ENCODE measurements at places on chromosomes 13 and 19.

GRCh38 chr19:10736916-10737551 lies 19.2 kb downstream of the DNM2 start:
- H3K36me3 ChIP-seq = peaks cover 46% of the 10 kb centered on the region
- no peak overlapping the region for H3K27ac ChIP-seq
- H3K27me3 ChIP-seq = no peaks in the 10 kb centered on the region
- peaks cover 24% of the 10 kb centered on the region for H3K4me1 ChIP-seq

DNA sequence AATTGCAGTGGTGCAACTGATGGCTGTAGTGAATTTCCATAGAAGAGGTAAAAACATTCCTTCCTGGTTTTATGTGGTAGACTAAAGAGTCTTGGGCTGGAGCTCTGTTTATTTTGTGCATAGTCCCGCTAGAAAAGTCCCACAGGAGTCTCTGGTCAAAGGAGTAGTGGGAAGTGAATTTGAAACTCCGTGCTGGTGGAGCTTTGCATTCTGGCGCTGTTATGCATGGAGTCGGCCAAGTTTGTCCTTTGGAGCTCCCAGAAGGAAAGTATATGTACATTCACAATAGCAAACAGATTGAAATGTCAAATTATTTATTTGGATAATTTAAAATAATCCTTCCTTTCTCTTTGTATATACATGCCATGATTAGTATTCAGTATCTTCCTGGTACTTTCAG lies 296.5 kb downstream of the LMO7 start:
- no peak for DNase-seq
- H3K27ac ChIP-seq = no peak overlapping the region
- H3K4me1 ChIP-seq = no peaks in the 10 kb centered on the region
- H3K4me3 ChIP-seq = no peak overlapping the region
- H3K27me3 ChIP-seq = no peaks in the 10 kb centered on the region
- no peaks in the 10 kb centered on the region for H3K36me3 ChIP-seq

GRCh38 chr19:33239223-33239975 lies 13.7 kb upstream of the SLC7A10 start:
- H3K36me3 ChIP-seq = no peaks in the 10 kb centered on the region
- H3K27ac ChIP-seq = no peak overlapping the region
- H3K4me3 ChIP-seq = no peak overlapping the region
- peaks cover 2% of the 10 kb centered on the region for H3K4me1 ChIP-seq
- DNase-seq = no peak
- H3K27me3 ChIP-seq = peaks cover 2% of the 10 kb centered on the region

DNA sequence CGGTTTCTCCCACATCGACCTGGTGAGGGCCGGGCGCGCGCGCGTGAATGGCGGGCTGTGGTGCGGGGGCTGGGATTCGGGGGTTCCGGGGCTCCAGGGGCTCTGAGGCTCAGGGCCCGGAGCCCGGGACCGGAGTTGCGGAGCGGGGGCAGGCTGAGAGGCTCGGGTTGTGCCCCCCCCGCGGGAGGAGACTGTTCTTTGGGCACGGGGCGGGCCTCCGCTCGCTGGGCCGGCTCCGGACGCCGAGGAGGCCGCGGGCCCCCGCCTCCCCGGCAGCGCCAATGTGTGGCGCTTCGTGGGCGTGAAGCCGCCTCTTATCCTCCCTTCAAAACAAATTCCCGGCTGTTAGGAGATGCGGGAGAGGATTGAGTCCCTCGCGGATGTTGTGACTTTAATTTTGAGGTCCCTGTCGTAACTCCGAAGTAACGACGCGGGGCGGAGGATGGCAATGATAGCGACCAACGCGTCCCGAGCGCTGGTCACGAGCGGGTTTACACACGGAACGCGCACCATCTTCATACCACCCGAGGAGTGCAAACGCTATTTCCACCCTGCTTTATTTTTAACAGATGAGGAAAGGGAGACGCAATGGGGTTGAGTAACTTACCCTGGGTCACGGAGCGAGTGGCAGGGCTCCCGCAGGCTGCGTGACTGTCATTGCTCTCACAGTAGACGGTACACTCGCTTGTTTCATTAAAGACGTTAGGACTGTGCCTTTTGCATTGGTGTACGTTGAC lies 536 bp downstream of the UBA2 start:
- peak overlapping the region; percentile 93 for H3K27ac ChIP-seq
- no peaks in the 10 kb centered on the region for H3K27me3 ChIP-seq
- peak; percentile 85 for DNase-seq
- H3K36me3 ChIP-seq = peaks cover 34% of the 10 kb centered on the region
- peak overlapping the region; percentile 97 for H3K4me3 ChIP-seq
- peaks cover 28% of the 10 kb centered on the region for H3K4me1 ChIP-seq

DNA sequence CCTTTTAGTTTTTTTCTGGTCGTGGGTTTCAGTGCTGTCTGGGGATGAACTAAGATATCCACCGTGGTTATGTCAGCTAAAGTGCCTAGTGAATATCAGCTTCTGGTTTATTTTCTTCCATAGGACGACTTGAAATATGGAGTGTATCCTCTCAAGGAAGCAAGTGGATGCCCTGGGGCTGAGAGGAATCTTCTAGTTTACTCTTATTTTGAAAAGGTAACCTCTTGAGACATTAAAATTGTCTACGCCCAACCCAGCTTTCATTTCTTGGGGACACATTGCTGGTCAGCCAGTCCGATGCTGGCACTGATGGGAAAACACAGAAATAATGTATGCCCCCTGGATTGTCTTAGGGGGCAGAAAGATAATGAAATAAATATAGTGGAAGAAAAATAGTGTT lies 1.6 kb downstream of the ZNF431 start:
- H3K4me3 ChIP-seq = peak overlapping the region; percentile 71
- no peaks in the 10 kb centered on the region for H3K27me3 ChIP-seq
- peak overlapping the region; percentile 67 for H3K27ac ChIP-seq
- H3K4me1 ChIP-seq = peaks cover 22% of the 10 kb centered on the region
- peaks cover 60% of the 10 kb centered on the region for H3K36me3 ChIP-seq
- DNase-seq = no peak

DNA sequence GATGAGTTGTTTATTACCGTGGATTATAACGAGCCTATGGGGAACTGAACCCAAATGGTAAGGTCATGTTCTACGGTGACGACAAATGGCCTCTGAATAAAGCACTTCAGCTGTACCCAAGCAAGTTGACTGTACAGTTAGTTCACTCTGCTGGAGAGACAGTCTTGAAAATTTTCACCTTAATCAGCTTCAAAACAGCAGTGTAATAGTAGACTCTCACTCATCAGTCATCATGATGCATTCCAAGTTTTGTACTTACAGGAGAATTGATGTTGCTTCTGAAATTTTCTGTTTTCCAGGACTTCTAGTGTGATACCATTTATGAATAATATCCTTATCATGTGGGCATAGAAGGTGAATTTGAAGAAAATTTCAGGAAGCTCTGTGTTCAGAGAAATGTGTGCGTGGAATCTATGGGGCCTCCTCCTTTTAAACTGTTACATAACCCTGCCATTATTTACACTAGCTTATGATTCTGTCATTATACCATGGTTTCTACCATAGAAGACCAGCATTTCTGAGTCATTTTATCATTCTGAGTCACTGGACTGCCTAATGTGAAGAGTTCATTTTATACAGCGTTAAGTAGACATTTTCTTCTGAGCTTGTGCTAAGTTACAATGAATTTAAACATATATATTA lies 96.9 kb downstream of the WDFY2 start:
- no peak for DNase-seq
- no peak overlapping the region for H3K4me3 ChIP-seq
- H3K27me3 ChIP-seq = no peaks in the 10 kb centered on the region
- peaks cover 11% of the 10 kb centered on the region for H3K36me3 ChIP-seq
- no peak overlapping the region for H3K27ac ChIP-seq

DNA sequence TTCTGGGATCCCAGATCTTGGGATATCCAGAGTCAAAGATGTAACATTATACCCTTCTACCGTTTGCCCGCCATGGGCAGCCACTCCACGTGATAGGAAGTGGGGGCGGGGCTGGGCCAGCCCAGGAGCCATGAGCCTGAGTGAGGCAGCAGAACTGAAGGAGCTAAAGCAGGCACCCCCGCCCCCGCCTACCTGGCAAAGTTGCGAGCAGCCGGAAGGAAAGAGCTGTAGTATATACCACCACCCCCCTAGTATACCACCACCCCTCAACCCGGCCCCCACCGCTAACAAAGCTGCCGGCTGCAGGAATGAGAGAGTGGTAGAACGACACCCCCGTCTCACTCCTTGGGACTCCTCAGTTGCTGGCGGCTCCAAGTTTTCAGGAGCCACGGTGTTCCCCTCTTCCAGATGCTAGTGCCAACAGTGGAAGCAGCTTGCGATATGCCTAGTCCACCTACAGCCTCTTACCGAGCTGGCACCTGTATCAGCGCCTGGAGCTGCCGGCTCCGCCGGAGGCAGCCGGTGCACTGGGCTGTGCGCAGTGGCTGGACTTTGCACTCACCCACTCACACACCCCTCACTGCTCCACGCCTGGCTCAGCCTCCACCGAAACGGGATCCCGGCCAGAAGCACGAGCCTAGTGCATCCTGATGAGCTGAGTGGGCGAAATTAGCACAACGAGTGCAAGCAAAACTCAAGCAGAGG lies 230.7 kb upstream of the PRR20A start:
- no peaks in the 10 kb centered on the region for H3K4me1 ChIP-seq
- H3K27ac ChIP-seq = no peak overlapping the region
- H3K4me3 ChIP-seq = no peak overlapping the region
- H3K27me3 ChIP-seq = no peaks in the 10 kb centered on the region

DNA sequence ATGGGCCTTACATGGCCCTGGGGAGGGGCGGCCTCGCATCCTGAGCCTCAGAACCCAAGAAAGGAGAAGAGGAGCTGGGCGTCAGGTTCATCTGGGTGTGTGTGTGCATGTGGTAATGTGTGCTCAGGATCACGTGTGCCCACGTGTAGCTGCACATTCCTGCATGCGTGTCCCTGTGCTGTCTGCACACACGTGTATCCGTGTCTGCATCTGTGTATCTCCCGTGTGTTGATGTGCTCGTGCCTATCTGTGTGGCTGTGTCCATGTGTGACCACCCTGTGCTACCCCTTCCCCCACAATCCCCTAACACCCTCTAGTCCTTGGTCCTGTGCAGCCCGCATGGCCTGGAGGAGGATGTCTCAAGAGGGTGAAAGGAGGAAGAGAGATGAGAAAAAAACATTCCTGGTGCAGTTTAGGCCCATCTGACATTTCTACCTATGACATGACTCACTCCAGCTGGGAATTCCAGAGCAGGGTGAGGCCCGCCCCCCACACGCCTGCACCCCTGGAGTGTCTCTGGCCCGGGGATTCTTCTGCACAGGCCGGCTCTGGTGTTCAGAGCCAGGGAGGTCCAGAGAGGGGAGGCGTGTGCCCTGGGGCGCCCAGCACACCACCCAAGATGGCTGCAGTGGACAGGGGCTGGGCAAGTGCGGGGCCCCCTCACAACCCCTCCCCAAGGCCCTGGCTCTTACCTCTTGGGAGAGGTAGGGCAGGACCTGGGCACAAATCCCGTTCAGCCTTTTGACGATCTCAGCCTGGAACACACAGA lies 7.1 kb downstream of the TLE5 start:
- peak overlapping the region; percentile 70 for H3K27ac ChIP-seq
- DNase-seq = no peak
- peaks cover 19% of the 10 kb centered on the region for H3K4me1 ChIP-seq
- no peaks in the 10 kb centered on the region for H3K27me3 ChIP-seq

- H3K27ac ChIP-seq = peak overlapping the region; percentile 83
- H3K4me3 ChIP-seq = peak overlapping the region; percentile 82
- peaks cover 45% of the 10 kb centered on the region for H3K4me1 ChIP-seq
- DNase-seq = peak; percentile 71
Measured at GRCh38 chr13:27172495-27172842, 858 bp upstream of the USP12 start.

- H3K4me3 ChIP-seq = no peak overlapping the region
- no peak for DNase-seq
- no peaks in the 10 kb centered on the region for H3K27me3 ChIP-seq
- H3K4me1 ChIP-seq = peaks cover 11% of the 10 kb centered on the region
Measured at GRCh38 chr13:113226873-113227450, 17.5 kb downstream of the CUL4A start.

GRCh38 chr13:48492470-48493065 lies 40.3 kb downstream of the RCBTB2 start:
- H3K36me3 ChIP-seq = peaks cover 2% of the 10 kb centered on the region
- H3K4me1 ChIP-seq = peaks cover 47% of the 10 kb centered on the region
- H3K27me3 ChIP-seq = no peaks in the 10 kb centered on the region
- H3K4me3 ChIP-seq = no peak overlapping the region
- DNase-seq = peak; percentile 91
- no peak overlapping the region for H3K27ac ChIP-seq

DNA sequence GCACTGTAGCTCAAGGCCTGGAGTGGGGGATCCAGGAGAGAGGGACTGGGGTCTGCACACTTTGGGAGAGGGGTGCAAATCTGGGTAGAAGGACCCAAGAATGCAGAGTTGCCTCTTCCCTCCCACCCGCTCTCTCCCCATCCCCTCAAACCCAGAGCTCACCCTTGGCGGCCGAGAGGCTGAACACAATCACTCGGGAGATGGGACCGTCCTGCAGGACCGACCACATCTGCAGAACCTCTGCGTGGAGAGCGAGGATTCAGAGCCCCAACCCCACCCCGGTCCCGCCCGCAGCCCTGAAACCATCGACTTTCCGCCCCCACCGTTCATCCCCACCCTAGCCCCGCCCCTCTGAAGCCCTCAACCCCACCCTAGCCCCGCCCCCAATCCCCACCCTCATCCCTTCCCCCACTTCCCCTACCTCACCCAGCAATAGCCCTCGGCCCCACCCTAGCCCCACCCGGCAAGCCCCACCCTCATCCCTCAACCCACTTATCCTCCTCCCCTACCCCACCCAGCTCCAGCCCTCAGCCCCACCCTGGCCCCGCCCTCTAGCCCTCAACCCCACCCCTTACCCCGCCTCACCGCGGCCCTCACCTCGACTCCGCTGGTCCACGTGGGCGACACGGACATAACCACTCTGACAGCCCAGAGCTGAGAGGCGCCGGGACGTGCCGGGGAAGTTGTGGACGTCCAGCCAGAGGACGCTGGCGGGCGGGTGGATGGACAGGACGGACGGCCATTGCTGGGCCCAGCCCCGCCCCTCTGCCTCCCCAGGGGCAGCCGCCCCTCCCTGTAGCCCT lies 4.1 kb downstream of the KPTN start:
- no peaks in the 10 kb centered on the region for H3K36me3 ChIP-seq
- H3K4me1 ChIP-seq = peaks cover 12% of the 10 kb centered on the region
- no peaks in the 10 kb centered on the region for H3K27me3 ChIP-seq
- no peak for DNase-seq
- H3K27ac ChIP-seq = no peak overlapping the region

GRCh38 chr13:94656766-94657165 lies 55.1 kb downstream of the GPR180 start:
- peaks cover 1% of the 10 kb centered on the region for H3K27me3 ChIP-seq
- no peak overlapping the region for H3K4me3 ChIP-seq
- DNase-seq = peak; percentile 66
- H3K36me3 ChIP-seq = no peaks in the 10 kb centered on the region
